LoVo (cell line): ENCODE measurements at places on chromosomes 11 and 22.

DNA sequence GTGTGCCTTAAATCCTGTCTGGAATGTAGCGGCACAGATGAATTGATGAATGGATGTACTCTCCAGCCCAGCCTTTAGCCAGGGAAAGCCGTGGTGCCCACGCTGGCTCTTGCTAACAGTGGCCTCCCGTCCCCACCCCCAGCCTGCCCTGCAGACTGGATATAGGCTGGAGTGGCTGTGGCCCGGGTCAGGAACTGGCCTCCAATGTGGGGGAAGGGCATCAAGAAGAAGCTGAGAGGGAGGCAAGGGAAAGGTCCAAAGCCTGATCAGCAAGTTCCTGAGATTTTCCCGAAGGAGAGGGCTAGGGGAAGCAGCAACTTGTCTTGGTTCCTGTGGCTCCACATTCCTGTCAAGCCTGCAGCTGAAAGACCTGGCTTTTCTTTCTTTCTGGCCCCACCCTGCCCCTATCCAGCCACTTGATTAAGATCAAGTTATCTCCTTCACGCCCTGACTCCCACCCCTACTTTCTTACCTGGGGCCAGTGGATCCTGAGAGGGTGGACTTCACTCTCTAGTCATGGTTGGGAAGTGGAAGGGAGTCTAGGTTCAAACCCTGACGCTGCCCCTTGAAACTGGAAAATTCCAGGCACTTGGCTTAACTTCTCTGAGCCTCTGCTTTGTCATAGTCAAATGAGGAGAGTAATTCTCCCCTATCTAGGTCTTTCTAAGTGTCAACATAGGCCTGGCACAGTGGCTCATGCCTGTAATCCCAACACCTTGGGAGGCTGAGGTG is 11.0 kb upstream of the MICALL1 start:
- peak; percentile 39 for DNase-seq

GRCh38 chr11:90476442-90477007 is 253.7 kb upstream of the CHORDC1 start:
- peak; percentile 27 for DNase-seq

GRCh38 chr22:40004836-40005235 is 10.1 kb downstream of the FAM83F start:
- no peak for DNase-seq

DNA sequence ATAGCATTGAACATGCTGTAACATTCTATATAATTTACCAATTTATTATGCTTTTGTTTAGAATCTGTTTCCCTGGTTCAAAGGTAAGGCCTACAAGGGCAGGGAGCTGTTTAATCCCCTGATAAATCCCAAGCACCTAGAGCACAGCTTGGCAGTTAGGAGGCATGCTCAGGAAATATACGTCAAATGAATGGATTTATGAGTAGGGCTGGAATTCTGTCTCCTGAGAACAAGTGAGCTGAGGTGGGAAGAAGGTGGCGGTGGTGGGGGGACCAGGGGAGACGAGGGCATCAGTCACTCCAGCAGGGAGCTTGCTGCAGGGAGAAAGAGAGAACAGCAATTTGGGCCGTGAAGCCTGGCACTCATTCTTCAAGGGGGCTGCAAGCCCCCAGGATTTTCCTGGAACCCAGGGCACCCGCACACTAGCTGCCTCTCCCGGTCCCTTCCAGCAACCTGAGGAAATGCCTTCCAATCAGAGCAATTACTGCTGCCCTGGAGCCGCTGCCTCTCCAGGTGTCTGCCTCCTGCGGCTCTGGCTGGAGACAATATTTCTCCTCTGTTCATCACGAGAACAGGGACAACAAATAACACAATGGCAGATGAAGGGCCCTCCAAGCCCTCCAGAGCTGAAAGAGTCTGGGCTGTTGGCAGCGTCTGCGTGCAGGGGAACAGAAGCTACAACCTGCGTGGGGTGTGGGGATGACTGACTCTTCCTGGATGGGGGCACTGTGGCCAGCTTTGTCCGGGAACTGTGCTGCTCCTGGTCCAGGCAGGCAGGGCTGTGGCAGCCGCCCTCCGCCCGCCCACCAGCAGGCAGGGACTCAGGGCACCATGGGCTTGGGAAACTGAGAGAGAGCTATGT is 233.4 kb downstream of the ST3GAL4 start:
- DNase-seq = no peak

DNA sequence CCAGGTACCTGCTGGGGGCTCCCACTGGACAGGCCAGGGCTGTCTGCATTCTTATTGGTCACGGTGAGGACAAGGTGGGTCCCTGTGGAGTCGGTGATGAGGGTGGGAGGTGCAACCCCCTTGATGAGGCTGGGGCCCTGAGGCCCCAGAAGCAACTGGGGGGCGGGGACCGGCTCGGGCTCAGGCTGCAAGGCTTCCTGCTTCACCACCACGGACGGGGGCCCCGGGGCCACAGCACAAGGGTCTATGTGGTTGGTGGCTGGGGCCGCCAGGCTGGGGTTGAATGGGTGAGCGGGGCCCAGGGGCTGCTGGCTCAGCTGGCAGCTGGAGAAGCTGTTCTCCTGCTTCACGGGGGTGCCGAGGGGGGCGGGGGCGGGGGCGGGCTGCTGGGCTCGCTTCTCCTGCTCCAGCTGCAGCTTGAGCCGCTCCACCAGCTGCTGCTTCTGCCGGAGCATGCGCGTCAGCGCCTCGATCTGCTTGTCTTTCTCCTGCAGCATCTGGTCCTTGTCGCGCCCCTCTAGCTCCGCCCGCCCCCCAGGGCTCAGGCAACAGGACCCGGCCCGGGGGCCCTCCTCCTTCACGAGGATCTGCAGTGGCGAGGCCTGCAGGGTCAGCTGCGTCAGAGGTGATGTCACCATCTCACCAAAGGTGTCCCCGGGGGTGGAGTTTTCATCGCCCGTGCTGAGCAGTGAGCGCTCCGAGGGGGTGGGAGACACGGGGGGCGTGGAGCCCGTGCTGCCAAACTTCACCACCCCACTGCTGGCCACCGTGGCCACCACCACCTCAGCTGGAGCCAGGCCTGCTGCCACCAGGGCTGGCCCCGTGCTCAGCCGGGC is 48.2 kb downstream of the SGSM3 start:
- DNase-seq = no peak
